ENCODE measurements at places on chromosomes 1 and 21.

GRCh38 chr1:163781146-163781545, 459.4 kb downstream of the NUF2 start:
- no peak for DNase-seq

DNA sequence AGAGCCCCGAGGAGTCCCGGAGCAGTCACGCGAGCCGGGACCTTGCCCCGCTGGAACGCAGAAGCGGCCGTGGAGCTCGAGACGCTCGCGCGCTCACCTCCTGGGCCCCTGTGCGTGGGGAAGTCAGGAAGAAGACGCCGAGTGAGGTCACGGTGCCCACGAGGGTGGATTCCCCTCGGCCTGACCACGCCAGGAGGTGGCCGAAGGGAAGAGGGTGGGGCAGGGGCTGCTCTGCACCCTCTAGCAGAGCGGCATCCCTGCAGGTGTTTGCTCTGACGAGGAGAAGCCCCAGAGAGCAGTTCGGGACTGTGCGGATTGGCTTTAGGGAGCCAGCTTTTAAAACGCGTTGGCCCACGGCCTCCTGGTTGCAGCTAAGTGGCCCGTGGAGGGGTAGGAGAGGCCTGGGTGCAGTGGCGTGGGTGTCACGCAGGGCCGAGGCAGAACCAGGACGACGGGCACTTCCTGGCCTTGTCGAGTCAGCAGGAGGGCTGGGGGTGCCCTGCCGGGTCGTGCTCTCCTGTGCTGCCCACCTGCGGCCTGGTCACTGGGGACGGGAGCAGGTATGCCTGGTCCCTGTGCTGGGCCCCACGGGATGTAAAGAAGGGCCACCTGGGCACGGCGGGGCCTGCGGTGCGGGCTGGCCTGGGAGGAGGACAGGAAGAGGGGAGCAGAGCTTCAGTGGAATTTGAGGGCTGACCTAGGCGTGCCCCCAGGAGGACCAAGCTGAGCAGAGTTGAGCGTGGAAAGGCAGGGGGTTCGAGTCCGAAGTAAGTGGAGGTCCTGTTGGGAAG, 1.0 kb downstream of the PDXK start:
- DNase-seq: no peak

- no peak for DNase-seq
Measured at GRCh38 chr1:238895911-238896310, 490.5 kb upstream of the CHRM3 start.

DNA sequence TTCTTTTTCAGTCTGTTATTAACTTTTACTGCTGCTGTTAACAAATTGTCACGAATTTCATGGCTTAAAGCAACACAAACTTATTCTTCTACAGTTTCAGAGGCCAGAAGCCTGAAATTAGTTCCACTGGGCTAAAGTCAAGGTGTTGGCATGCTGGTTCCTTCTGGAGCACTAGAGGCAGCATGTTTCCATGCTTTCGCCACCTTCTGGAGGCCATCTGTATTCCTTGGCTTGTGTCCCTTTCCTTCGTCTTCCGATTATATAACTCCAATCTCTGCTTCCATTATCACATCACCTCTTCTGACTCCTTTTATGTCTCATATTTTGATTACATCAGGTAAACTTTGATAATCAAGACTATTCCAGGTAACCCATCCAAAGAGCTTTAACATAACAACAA, 1742.1 kb downstream of the BRINP3 start:
- DNase-seq: no peak

GRCh38 chr1:228009828-228010775, 3.3 kb downstream of the WNT3A start:
- DNase-seq: no peak

- DNase-seq: no peak
Measured at GRCh38 chr1:55938376-55938850, 641.0 kb downstream of the PLPP3 start.

DNA sequence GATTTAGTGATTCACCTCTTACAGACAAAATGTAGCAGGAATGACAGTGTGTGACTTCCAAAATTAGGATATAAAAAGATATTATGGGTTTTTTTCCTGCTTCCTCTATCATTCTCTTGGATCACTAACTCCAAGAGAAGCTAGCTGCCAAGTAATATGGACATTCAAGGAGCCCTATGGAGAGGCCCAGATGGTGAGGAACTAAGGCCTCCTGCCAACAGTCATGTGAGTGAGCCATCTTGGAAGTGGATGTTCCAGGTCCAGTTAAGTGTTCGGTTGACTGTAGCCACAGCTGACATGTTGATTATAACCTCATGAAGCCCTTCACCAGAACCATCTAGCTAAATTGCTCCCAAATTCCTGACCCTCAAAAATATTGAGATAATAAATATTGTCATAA, 38.8 kb downstream of the CD160 start:
- DNase-seq: no peak

DNA sequence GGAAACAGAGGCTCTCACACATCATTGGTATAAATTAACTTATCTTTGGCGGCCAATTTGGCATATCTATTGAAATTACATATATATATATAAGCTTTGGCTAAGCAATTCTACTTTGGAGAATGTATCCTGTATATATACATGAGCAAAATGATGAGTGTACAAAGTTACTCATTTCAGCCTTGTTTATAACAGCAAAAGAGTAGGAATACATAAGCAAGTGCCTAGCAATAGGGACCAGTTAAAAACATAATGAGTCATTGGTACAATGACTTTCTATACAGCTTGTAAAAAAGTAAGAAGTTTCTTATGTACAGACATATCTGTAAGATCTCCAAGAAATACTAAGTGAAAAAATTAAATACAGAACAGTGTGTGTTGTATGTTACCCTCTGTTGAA, 190.8 kb downstream of the LTN1 start:
- no peak for DNase-seq

- no peak for DNase-seq
Measured at GRCh38 chr1:184541537-184542152, 154.8 kb downstream of the C1orf21 start.

GRCh38 chr21:30233228-30234020, 17.5 kb upstream of the CLDN8 start:
- no peak for DNase-seq

GRCh38 chr1:36464605-36465393, 615 bp upstream of the MRPS15 start:
- no peak for DNase-seq

DNA sequence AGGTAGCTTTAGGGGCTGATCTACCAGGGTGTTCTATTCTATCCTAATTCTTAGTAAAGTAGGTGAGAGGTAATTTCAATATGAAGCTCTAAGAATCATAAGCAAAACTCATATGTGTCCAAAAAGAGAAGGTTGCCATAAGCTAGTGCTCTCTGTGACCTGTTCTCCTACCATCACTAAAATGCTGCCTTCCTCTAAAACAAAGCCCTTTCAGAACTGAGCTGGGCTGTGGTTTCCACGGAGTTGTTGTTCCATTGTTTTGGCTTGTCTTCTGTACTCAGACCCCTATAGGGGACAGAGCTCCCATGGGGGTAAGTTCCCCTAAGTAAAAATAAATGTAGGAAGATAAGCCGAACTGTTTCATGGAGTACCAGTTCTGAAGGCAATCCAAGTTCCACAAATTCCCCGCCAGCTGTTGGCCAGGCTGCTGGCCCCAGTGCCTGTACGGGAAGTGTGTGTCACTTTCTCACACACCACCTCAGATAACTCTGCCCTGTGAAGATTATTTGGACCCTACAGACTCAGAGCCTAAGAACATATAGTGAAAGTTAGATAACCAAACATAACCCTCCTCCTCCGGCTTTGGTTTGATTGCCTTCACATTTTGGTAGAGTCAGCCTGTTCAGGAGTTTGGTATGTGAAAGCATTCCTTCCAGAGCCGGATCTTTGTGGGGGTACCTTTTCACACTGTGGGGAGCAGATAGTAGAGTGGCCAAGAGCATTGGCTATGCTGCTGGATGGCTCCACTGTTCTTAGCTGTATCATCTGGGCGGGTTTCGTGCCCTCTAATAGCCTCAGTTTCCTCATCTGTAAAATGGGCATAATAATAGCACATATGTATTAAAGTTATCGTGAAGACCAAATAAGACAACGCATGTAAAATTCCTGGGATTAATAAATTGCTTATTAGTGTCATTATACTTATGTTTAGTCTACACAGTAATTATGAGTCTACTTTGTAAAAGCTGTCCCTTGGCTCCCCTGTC, 10.8 kb downstream of the DPT start:
- no peak for DNase-seq

GRCh38 chr1:29358183-29358582, 121.9 kb downstream of the PTPRU start:
- no peak for DNase-seq

DNA sequence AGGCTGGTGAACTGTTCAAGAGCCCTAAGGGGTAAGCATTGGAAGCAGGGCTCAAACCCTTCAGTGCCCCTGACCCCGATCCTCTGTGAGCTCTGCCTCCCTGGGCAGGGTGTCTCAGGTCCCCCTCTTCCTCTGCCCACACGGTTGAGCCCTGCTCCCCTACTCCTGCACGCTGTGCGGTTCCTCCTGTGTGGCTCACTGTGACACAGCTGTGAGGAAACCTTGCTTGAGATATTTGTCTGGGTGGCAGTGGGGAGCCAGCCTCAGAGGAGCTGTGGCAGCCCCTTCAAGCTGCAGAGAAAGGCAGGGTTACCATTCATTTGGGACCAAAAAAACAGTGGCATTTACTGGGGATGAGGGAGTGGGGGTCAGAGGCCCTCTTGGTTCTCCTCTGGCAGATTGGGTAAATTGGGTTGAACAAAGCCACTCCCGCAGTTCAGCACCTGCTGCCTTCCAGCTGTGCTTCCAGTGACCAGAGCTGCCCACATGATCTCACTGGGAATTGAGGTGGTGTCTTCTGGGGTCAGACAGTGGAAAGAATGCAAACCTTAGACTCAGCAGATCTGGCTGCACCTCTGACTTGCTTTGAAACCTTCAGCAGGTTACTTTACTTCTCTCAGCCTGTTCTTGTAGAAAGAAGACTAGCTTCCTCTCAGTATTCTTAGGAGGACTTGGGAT, 60.6 kb upstream of the CD1D start:
- DNase-seq: no peak

GRCh38 chr1:95876276-95876675, 642.3 kb downstream of the RWDD3 start:
- no peak for DNase-seq

DNA sequence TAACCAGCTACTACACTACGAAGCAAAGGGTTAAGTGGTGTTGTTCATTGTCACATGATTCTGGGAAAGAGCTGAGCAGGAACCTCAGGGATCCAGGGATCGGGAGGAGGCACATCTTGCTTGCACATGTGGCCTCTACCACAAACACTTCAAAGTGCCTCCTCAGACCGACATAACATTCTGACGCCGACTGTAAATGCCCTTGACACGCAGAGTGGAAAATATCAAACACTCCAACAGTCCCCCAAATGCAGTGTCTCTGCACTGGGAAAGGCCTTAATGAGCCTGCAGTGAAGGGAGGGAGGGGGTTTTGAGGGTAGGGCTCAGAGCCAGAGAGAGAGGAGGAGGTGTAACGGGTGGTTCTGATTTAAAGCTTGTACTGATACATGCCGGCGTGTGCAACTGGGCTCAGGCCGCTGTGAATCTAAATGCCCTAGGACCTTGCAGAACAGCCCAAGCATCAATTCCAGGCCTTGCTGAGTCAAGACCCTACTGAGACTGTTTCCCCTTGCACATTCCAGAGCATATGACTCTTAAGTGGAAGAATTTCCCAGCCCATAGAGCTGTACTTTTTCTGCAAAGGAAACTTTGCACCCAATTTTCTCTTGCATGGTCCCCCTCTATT, 163.7 kb downstream of the NTMT2 start:
- no peak for DNase-seq

DNA sequence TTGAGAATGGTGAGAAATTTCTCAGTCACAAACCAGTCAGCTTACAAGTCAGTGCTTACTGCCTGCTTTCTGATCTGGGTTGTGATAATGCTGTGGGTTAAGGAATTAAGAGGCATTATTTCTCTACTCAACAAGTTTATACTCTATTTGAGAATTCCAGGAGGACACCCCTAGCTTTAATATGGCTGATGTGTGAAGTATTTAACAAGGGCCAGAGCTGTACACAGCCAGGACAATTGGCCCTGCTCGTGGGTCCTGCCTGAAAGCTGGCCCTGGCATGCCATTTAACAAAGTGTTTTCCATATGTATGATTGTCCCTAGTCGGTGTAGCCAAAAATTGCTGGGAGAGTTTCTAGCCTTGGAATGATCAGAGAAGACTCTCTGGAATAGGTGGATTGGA, 43.2 kb downstream of the HHAT start:
- DNase-seq: no peak

Data from CD4-positive, alpha-beta T cell treated with Interleukin-10 for 1 hour (primary cell).